Stimulated activated CD8-positive, alpha-beta memory T cell treated with anti-CD3 and anti-CD28 coated beads, Interleukin-15, amount 100 ng/mL, for 24 hours (primary cell): ENCODE measurements at places on chromosomes 16 and 17.

DNA sequence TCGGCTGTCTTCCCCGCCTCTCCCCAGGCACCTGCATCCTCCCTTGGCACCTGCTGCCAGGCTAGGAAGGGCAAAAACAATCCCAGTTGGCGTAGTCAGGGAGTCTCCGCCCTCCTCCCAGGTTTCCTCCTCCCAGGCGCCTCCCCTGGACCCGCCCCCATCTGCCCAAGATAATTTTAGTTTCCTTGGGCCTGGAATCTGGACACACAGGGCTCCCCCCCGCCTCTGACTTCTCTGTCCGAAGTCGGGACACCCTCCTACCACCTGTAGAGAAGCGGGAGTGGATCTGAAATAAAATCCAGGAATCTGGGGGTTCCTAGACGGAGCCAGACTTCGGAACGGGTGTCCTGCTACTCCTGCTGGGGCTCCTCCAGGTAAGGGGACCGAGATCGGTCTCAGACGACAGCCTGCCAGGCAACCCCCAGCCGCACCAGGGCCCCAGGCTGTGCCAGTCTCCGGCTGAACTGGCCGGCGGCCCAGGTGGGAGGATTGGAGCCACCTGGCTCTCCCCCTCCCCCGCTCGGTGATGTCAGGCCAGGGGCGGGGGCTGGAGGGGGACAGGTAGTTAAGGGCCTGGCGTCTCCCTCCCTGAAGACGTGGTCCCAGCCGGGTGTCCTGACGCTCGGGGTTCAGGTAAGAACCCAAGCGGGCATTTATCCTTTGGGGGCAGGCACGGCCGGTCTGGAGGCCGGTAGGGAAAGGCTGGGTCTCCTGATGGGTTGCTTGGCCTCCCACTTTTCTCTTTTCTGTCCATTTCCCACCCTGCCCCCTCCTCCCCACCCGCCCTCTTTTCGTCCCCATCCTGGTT is at the start of gene GRB7:
GRB7 (plus strand) TSS at position 179 of the 808 bp plus-strand sequence. CDS start 4,364 bp downstream, outside the sequence.
- no peak for DNase-seq

GRCh38 chr16:4115949-4116318 is 308 bp downstream of the ADCY9 start:
- no peak for DNase-seq

DNA sequence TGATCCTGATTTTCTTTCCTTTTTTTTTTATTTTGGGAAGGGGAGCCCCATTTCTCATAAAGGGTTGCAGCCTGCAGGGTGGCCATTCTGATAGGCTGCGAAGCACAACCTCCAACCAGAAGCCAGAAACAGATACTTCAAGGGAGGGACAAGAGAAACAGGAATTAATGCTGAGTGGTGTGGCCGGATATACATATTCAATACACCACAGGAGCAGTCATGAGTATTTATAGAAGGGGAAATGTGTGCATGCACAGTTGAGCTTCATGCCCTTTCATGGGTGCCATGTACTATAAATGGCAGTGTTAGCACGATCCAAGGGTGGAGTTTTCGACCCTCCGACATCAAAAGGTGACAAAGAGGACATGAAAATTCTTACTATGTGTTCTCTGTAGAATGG is 320.8 kb downstream of the CBLN1 start:
- DNase-seq: no peak

DNA sequence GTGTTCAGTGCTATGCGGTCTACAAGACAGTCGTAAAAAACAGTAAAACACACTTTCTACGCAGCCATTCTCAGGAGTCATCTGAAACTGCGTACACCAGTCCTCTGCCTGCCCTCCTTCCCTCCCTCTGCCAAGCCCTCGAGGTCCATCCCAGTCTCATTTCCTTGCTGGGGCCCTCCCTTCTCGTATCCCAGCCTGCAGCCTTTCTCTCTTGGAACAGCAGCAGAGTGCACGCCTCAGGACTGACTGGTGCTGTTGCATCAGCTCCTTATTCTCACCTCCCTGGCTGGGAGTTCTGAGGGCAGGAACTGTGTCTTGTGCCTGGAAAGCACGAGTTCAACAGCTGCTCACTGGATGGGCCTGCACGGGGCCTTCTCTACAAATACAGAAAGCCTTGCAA is 12.5 kb downstream of the FAHD1 start:
- DNase-seq: no peak

- DNase-seq: no peak
Measured at GRCh38 chr17:32882734-32883133, 5.8 kb upstream of the MYO1D start.

DNA sequence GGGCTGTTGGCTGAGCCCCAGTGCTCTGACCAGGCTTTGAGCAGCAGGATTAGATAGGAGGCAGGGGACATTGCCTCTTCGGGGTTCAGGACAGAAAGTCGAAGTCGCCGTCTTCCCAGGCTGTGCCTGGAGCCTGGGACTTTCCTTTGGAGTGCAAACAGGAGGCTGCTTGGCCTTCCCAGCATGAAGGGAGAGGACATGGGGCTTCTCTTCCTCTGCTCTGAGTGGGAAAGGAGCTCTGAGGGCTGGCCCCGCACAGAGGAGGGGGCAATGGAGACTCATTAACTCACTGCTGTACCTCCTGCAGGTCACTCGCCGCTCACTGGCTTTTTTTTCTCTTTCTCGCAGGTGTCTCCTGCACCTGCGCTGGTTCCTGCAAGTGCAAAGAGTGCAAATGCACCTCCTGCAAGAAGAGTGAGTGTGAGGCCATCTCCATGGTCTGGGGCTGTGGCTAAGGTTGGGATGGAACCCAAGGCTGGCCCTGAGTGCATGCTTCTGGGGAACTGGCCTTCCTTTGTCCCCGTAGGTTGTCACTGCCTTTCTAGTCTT is 642 bp downstream of the MT1F start:
- no peak for DNase-seq

DNA sequence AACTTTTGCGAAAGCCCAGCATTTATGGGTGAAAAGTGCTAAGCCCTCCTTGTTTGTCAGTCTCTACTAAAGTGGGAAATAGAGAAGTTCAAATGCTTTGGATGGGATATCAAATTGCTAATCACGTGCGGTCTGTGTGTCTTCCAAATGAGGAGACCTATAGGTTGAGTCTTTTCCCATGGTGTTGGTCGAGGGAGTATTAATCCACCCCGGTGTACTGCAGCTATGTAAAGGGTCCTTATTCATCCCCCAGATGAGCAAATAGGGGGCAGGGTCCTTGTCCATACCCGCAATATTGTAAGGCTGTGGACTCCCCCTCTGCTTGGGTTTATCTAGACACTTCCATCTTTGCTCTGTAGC is 14.6 kb downstream of the KIAA0513 start:
- no peak for DNase-seq

DNA sequence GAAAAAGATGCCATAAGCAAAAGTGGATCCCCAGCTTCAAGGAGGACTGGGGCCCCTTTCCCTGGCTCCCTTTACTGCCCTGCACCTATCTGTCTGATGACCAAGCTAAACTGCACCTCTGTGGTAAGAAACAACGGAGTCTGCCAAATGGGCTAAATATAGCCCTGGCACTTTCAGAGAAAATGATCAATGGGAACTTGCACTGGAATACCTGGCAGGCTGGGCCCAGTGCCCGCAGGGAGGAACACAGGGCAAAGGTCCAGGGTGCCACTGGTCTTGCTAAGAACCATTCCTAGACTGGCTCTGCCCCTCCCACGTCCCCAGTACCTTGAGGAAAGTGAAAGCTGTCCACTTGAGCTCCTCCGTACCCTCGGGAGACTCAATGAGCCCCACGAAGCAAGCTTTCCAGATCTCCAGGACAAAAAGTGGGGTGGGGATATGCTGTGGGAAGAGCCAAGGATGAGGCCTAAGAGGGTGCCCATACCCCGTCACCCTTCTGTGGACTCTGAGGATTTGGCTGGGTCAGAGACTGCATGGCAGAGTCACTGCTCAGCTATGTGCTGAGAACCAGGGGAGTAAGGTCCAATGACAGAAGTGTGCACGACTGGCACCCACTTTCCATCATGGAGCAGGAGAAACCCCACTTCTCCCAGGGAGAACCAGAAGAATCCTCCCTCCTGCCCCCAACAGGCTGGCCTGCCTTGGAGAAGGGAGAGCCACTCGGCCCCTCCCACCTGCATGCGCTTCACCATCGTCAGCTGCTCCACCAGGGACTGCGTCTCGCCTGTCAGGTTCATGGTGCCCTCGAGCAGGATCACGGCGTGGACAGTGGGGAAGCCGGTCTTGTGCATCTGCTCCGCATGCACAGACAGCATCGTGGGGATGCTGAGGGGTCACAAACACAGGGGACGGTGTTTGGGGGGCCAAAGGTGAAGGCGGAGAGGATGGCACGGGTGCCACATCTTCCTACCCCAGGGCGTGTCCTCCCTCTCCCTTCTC is 17.4 kb downstream of the CSF3 start:
- no peak for DNase-seq

DNA sequence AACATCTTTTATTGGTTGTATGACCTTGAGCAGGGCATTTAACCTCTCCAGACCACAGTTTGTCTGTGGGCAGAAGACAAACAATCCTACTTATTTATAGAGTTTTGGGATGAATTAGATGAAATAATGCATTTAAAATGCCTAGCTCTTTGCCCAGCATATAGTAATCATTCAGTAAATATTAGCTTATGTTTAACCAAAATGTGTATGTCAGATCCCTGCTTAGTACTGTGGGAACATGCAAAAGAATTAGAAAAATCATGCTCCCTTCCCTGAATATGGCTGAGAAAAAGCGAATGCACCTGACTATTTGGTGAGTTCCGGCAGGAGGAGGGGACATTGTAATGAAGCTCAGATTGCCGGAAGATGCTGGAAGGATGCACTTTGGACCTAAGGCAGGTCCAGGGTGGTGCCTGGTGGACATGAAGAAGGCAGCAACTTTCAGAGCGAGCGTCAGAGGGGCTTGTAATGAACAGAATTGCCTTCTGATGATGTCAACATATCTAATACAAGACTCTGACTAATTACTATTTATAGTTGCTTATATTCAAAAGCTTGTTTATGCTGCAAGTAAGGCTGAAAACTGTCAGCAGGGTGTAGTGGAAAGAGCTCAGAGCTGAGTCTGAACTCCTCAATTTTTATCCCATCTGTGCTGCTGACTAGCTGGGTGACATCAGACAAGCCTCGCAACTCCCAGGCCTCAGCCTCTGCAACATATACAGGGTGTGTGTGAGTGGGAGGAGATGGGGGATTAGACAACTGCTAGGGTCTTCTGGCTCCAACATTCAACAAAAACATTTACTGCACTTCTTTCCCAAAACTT is 221.2 kb downstream of the PRKCA start:
- DNase-seq: no peak

GRCh38 chr17:39593371-39593770 is 14.3 kb downstream of the NEUROD2 start:
- no peak for DNase-seq

DNA sequence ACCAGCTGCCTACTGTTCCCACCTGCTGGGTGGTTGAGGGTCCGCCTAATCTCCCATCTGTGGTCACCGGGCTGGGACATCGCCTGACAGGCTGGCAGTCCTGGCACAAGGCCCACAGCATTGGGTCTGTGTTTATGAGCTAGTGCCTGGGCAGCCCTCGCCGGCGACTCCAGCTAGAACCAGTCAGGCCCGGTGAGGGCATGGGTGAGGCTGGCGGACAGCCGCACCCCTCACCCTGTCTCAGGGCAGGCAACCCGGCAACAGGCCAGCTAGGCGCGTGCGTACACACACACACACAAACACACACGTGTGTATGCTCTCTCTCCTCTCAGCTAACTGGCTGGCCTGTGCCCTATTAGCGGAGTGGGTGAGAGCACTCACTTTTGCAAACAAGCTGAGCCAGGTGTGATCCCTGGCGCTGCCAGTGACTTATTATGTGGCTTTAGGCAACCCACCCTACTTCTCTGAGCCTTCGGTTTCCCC is 10.4 kb downstream of the HSD11B2 start:
- no peak for DNase-seq

- DNase-seq: no peak
Measured at GRCh38 chr16:64762211-64762610, 359.7 kb downstream of the CDH11 start.

DNA sequence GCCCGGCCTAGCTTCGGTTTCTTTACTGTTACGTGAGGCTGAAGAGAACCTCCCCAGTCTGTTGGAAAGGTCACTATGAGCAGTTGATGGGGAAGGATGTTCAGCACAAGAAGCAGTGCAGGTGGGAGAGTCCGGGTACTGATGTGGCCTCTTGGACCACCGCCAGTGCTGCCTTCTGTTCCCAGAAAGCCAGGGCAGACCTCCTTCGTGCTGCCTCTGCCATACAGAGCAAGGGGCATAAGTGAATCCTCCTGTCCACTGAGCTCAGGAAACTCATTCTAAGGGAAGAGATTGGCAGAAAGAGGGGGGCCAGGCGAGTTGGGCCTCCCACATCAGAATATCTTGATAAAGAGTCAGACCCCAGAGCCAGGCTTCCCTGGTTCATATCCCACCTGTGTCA is 3.7 kb downstream of the PPP4C start:
- no peak for DNase-seq

DNA sequence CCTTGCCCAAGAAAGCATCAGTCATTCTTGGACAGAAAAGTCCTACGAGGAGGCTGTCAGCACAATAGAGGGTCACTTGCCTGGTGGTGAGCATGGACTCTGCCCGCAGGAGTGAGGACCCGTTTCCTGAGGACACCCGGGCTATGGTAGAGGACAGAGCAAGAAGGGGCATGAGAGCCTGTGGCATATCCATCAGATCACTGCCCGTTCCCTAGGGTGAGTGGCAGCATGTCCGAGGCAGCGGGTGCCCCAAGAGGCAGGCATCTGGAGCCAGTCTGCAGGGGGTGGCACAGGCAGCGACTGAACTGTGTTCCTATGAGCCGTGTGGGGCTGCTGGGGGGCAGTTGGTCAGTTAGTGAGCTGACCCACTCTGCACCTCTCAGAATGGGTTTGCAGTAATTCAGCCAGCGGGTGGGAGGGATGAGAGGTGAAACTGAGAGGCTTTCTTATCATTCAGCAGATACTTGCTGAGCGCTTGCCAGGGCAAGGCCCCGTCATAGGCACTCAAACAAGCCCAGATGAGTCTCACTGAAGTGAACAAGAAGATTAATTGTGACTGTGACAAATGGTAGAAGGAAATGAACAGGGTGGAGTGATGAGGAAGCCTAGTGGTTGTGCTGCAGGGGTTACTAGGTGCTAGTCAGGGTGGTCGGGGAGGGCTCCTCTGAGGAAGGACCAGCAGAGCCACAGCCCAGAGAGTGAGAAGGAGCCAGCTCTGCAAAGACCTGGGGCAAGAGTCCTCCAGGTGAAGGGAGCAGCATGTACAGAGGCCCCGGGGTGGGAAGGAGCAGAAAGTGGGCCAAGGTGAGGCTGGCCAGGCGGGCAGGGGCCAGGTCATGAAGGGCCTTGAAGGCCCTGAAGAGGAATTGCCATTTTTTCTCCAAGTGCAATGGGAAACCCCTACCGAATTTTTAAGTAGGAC is 87.9 kb downstream of the CLEC16A start:
- no peak for DNase-seq

DNA sequence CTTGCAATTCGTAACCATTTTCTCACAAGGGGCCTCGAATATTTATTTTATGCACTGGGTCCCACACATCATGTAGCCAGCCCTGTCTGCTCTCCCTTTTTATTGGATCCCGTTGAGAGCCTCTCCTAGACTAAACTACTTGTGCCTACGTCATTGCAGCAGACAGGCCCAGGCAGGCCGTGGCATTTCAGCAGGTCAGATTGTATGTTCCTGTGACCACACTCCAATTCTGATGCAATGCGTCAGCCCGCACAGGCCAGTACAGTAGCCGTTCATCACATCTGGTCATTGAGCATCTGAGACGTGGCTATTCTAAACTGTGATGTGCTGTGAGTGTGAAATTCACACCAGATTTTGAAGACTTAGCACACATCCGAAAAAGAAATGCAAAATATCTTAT is 42.2 kb downstream of the ABAT start:
- DNase-seq: no peak

- DNase-seq: no peak
Measured at GRCh38 chr16:17404941-17405689, 65.6 kb downstream of the XYLT1 start.
